ENCODE measurements at places on chromosomes 5 and 9.

- no peak for DNase-seq
These were observed 633.8 kb downstream of the SEMA5A start for GRCh38 chr5:8912106-8912505.

GRCh38 chr9:127368852-127369402, 28.0 kb upstream of the SLC2A8 start:
- DNase-seq, result no peak

GRCh38 chr9:134191455-134192209, 27.3 kb upstream of the RNU6ATAC start:
- no peak for DNase-seq

DNA sequence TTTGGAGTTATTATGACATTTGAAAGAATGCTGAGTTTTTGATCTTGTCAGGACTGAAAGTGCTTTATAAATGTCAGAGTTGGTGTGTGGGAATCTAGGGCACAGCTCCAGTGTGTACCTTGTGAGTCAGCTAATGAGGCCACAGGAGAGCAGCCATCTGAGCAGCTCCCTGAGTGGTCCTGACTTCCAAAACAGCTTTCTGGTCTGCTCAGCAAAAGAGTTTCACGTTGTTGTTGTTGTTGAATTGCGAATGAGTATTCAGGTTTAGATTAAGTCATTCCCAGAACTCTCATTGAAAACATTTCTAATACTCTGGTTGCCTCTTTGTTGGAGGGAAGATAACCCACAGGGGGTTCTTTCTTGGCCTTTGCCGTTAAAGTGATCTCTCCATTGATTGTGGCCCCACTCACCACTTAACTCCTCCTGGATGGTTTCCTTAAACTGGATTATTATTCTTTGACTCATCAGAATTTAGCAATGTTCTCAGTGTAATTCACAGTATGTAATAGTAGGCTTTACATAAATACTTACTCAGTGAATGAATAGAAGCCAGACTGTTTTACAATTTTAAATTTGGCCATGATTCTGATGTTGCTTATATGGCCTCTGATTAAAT, 125.1 kb upstream of the SGCD start:
- peak; percentile 38 for DNase-seq

- no peak for DNase-seq
These were observed 84.1 kb downstream of the SH3PXD2B start for GRCh38 chr5:172370237-172370640.

Measured in GM04504 (cell line).